ENCODE measurements at places on chromosomes 12 and 14.

- no peak for DNase-seq
Observed at GRCh38 chr12:105329926-105330282, 587 bp upstream of the C12orf75 start.

- no peak for DNase-seq
Observed at GRCh38 chr12:107967170-107967569, 161.9 kb upstream of the WSCD2 start.

- DNase-seq: no peak
Observed at GRCh38 chr12:58919231-58920101, 838 bp downstream of the LRIG3 start.

DNA sequence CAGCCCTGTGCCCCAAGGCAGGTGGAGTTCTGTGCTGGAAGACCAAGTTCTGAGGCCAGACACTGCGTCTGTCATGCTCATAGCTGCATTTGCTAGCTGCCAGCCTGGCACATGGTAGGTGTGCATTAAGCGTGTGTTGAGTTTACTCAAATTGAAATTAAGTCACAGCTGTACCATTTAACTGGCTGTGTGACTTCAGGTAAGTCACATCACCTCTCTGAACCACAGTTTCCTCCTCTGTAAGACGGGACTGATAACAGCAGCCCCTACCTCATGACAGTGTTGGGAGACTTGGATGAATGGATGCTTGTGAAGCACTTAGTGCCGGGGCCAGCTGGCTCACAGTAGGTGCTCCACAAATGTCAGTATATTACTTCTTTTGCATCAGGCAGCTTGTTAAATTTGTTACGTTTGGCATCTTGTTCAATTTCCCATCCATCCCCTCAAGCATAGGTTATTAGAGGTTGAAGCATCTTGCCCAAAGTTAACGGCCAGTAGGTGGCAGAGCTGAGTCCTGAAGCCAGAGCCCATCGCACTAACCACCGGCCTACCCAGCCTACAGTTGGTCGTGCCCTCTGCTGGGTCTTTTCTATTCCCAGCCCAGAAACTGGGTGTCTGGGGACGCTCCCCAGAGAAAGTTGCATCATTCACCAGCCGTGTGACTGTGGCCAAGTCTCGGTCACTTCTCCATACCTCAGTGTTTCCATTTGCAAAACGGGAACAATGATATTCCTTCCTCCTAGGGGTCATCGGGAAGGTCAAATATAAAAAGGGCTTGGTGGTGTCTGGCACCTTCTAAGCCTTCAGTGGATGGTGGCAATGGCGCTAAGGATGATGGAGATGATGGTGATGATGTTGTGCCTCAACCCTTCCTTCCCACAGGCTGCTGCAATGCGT is 4.5 kb downstream of the DAO start:
- peak; percentile 43 for DNase-seq

DNA sequence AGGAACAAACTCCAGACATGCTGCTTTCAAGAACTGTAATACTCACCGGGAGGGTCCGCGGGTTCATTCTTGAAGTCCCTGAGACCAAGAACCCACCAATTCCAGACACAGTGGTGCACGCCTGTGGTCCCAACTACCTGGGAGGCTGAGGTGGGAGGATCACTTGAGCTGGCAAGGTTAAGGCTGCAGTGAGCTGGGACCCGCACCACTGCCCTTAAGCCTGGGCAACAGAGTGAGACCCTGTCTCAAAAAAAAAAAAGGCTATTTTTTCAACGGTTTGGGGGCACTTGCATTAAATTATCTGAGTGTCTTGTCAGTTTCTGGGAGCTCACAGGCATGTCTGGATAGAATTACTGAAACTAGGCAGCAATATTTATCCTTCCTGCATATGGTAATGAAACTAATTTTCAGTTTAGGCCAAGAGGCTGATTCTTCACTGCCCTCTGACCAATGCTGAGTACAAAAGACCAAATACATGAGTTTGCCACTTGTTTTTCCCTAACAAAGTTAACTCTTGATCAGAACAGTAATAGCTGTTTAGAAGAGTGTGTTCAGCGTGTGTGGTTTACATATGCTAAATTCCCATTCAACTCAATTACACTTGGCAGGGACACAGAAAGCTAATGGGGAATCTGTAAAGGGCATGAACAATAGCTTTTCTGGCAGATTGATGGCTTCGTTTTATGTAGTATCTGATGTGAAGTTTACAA is 65.8 kb upstream of the RASSF3 start:
- no peak for DNase-seq

- no peak for DNase-seq
Observed at GRCh38 chr14:29007990-29008389, 241.4 kb downstream of the FOXG1 start.

DNA sequence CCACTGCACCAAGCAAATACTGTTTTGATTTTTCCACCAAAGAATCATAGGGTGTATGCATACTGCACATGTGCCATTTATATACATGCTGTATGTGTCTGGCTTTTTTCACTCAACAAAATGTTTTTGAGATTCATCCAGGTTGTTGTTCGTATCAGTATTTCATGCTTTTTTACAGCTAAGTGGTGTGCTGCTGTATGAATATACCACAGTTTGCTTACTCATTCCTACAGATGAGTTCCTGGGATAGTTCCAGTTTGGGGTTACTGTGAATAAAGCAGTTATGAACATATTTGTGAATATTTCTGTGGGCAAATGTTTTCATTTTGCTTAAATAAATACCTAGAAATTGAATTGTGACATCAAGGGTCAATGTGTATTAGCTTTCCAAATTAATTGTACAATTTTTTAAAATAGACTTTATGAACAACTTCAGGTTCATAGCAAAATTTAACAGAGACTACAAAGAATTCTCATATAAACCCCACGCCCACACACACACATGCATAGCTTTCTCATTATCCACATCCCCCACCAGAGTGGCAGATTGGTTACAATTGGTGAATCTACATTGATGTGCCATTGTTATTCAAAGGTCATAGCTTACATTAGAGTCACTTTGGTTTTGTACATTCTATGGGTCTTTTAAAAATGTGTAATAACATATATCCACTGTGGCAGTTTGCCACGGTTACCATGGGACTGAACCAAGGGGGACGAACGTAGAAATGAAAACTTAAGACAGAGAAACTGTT is 6.9 kb upstream of the KRT6A start:
- DNase-seq: no peak

- DNase-seq: no peak
Observed at GRCh38 chr12:6929466-6930452, 2.0 kb downstream of the ATN1 start.

- no peak for DNase-seq
Observed at GRCh38 chr12:85007836-85008235, 28.2 kb downstream of the TSPAN19 start.

GRCh38 chr14:25358330-25358729 is 308.4 kb upstream of the STXBP6 start:
- no peak for DNase-seq

DNA sequence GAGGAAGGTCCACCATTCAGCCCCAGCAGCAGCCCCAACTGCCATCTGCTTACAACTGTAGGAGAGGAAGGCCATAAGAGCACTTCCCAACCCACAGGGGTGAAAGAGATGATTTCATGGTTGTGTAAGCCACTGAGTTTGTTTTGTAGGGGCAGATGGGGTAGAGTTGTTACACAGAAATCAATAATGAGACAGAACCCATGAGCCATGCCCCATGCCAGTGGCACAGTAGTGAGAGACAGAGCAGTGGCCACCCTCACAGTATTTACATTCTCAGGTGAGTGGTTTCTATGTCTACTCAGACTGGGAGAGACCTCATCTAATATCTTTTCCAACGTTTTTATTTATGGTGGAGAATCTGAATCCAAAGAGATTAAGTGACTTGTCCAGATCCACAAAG is 68.6 kb downstream of the NUAK1 start:
- DNase-seq: no peak

DNA sequence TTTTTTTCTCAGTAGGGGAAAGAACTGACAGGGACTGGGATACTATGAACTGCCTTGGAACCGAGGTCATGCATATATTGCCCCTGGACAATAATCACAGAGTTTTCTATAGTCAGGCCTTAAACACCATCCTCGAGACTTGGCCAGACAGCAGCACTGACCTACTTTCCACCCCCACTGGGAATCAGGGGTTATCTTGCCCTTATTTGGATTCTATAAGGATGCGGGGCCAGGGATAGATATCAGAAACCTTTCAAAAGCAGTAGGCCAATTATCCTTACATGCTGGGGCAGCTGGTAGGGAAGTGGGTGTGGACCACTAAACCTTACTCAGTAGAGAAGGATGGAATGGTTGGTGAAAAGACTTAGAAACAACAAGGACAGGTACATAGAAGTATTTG is 2.0 kb downstream of the ZNF219 start:
- DNase-seq: no peak

- DNase-seq: no peak
Observed at GRCh38 chr12:109695961-109696461, 17.6 kb upstream of the FAM222A start.

- DNase-seq: no peak
Observed at GRCh38 chr12:69046363-69046762, 113.4 kb upstream of the CPM start.

- DNase-seq: peak; percentile 46
Observed at GRCh38 chr12:120944645-120945217, 33.6 kb upstream of the HNF1A start.

- DNase-seq: no peak
Observed at GRCh38 chr14:58832095-58832521, 194.3 kb downstream of the DACT1 start.

DNA sequence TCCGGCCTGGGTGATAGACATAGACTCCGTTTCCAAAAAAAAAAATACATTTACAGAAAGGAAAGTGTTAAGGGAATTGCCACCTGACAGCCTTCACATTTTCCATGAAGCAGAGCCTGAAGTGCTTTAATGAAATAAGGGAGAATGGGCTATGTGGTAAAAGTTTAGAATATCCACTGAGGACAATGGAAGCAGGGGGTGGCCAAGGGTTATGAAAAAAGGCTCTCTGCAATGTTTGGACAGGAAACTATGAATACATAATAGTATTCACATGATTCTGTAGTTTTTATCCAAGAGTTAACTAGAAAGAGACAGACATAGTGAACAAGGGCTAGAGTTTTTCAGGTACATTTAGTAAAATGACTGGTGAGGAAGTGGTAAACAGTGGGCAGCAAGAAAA is 75.3 kb downstream of the COCH start:
- DNase-seq: no peak

DNA sequence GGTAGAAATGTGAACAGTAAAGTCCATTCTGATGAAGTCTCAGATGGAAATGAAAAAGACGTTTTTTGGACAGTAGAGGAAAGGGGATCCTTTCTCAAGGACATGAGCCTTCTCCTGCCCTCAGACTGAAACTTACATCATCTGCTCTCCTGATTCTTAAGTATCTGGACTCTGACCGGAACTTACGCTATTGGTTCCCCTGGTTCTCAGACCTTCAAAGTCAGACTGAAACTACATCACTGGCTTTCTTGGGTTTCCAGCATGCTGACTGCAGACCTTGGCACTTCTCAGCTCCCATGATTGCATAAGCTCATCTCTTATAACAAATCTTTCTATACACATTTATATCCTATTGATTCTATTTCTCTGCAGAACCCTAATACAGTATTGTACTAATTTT is 291.0 kb downstream of the SNAPC1 start:
- DNase-seq: no peak

DNA sequence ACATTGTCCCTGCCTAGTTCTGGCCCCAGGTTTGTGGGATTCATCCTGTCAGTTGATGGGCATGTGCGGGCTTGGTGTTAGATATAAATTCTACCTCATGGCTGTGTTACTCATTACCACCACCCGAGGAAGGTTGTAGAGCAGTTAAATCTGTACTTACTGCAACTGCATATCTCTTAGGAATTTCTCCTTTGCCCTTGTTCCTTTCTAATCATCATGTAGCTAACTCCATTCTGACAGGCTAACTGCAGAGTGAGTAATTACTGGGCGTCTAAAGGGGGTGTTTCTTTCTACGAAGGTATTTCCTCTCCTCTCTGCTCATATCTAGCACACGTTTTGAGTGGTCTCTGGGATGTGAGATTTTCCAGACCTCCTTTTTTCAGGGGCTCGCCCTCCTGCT is 1076.7 kb downstream of the TMTC2 start:
- DNase-seq: no peak

DNA sequence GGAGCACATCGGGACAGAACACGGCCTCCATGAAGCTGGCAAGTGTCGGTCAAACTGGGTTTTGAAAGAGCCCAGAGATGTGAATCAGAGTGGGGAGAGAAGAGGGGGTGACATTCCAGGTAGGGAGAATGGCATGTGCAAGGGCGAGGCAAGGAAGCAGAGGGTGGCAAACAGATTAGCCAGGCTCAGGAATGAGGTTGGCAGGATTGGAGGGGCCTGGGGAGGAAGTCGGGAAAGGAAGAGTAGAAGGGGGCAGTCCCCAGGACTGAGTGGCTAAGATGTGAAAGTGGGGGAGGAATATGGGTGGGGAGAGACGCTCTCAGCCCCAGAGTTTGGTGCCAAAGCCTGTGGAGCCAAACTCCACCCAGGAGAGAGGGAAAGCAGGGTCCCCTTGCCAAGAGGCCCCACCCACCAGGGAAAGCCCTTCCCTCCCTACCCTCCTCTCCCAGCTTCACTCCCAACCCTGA is 5.5 kb upstream of the HDAC7 start:
- DNase-seq: no peak

DNA sequence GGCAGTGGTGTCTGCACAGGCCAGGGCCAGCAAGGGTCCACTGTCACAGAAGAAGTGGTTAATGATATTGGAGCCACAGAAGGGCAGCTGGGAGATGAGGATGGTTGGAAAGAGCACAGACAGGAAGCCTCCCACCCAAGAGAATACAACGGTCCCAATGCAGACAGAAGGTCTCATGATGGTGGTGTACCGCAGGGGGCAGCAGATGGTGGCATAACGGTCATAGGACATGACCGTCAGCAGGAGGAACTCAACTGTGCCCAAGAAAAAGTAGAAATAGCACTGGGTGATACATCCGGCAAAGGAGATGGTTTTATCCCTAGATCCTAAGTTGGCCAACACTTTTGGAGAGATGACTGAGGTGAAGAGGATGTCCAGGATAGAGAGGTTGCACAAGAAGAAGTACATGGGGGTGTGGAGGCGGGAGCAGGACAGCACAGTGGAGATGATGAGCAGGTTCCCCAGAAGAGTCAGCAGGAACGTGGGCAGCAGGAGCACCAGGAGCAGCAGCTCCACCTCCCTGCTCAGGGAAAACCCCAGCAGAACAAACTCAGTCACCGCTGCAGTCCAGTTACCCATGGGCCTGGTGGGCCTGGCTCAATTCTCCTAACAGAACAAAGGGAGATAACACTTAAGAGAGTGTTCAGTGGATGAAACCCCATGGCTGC is 9.8 kb downstream of the OR6J1 start:
- no peak for DNase-seq

GRCh38 chr12:98725476-98726247 is 80.6 kb downstream of the APAF1 start:
- DNase-seq: peak; percentile 34

- DNase-seq: no peak
Observed at GRCh38 chr14:98808494-98809407, 463.2 kb downstream of the BCL11B start.

- no peak for DNase-seq
Observed at GRCh38 chr12:88833641-88834116, 253.4 kb upstream of the KITLG start.

DNA sequence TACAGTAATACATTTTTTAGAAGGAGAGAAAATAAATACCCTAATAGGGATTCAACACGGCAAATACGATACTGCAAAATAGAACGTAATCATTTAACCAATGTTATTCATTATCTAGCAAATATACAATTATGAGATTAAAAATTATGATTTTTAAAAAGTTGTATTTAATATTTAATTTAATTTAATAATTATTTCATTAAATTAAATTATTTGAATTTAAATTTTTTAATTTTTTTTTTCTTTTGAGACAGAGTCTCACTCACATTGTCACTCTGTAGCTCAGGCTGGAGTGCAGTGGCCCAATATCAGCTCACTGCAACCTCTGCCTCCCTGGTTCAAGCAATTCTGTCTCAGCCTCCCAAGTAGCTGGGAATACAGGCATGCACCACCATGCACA is 42.0 kb downstream of the GXYLT1 start:
- no peak for DNase-seq

Measured in activated T-helper 2 cell treated with anti-CD3 and anti-CD28 coated beads, Interferon-gamma antibody, Interleukin-2, Interleukin-4, amounts not matched to agents 10 μg/mL and 5 μg/mL and 100 μg/mL, durations not matched to agents 14 hours and 24 hours and 36 hours (primary cell).